Brain microvascular endothelial cell (primary cell): ENCODE measurements at places on chromosomes 16 and 17.
A peak's percentile ranks its signal among the peaks of the same experiment; 100 is the strongest.

DNA sequence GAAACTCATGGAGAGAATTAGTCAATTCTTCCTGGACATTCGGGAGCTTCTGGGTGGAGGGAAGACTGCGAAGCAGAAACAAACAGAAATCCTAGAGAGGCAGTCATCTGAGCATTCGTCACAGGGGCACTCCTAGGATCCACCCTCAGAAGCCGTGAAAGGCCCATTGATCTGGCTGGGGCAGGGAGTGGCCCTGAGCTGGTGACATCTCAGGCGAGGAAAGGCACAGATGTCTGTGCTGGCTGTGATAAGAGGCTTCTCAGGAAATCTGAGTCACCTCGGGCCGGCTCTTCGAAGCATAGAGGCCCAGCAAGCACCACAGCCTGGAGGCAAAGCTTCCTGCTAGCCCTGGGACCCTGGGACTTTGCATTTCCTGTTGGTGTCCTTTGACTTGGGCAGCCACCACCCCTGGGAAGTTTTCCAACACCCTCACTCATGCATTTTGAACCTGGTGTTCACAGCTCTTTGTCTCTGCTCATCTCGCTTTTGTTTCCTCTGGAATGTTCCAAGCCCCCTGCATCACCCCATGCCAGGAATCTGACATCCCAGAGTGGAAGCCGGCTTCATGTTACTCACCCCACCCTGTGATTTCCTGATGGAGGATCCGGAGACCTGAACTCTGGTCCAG lies 23.3 kb upstream of the CDRT4 start:
- DNase-seq: peak; percentile 73

GRCh38 chr17:1331708-1332107 lies 52.2 kb downstream of the TRARG1 start:
- no peak for DNase-seq

DNA sequence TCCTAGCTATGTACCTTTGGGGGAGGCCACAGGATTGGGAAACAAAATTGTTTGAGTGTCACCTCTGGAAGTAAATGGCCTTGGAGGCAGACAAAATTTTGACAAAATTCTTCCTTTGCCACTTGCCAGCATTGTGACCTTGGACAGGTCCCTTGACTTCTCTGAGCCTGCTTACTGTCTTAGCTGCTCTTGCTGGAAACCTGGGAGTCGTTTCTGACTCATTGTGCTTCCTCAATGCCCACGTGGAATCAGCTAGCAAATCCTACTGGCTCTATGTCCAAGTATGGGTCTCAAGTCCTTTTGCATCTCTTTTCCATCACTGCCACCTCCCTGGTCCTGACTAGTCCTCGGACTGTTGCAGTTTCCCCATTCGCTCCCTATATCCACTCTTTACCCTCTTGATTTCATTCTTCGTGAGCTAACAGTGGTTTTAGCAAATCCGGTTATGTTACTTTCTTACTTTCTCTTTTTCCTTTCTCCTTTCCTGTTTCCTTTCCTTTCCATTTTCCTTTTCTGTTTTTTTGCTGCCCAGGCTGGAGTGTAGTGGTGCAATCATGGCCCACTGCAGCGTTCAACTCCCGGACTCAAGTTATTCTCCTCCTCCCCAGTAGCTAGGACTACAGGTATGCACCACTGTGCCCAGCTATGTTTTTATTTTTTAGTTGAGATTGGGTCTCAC lies 68.1 kb upstream of the LGALS9 start:
- DNase-seq: peak; percentile 24

DNA sequence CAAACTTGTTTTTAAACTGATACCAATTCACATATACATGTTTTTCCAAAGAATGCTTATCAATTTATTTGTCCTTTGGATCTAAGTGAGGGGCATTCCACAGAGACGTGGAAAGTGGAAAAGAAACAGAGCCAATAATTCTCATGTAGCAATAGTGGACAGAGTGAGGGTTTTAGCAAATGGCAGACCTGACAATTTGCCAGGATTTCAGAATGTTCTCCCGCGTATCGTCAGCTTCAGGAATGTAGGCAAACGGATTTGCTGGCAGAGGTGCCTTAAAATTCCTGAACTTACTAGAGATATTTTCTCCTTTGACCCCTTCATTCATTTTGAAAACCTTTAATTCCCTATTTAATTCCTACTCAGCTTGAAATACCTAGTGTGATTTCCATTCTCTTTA lies 193.4 kb upstream of the CPHXL start:
- DNase-seq: no peak

DNA sequence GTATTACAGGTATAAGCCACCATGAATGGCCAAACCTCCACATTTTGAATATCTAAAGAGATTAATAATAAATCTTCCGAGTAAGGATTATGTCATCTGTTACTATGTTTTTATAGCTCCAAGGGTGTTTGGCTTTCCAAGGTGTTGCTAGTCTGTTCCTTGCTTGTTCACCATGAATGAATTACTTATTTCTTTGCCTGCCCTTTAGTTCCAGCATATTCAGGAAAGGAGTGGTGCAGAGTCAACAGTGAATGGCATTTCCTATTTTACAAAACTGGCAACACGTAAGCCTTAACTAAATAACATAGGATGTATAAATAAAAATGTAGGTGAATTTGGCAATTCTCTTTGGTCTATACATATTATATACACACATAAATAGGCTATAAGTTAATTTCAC lies 70.3 kb downstream of the MYO1D start:
- DNase-seq: no peak

GRCh38 chr16:12148120-12148519 lies 171.6 kb downstream of the SNX29 start:
- DNase-seq: no peak

DNA sequence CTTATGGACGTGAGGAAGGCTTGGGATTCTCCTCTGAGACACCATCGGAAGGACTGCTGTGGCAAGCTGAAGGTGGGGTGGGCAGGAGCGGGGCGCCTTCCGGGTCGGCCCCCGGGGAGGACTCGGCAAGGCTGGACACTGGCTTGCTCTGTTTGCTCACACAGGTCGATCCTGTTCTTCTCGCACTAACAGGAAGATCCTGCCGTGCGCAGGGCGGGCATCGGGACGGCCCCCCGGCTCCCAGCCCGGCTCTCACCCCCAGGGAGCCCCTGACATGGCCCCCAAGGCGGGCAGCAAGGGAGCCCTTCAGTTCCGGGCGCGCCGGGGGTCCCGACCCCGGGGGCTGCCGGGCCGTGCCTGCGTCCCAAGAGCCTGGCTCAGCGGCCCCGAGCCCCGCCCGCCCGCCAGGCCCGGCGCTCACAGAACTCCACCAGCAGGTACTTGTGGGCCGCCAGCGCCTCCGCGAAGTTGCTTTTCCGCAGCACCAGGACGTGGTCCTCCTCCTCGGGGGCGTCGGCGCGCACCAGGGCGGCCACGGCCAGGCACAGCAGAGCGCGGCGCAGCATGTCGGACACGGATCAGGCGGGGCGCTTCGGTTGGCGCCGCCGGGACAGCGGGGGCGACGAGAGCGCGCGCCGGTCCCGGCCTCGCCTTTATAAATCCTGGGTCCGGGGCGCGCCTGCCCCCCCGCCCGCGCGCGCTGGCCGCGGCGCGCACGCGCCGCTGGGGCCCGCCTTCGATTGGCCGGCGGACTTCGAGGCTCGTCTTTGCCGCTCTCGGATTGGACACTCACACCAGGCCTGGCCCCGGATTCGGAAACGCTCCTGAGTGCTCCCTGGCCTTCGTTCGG lies at the start of gene P4HB:
Gene P4HB (minus strand): TSS at position 630 of the 850 bp plus-strand sequence. CDS start 64 bp downstream, at position 566.
- no peak for DNase-seq

- DNase-seq: no peak
Observed at GRCh38 chr17:45031231-45032173, 19.9 kb downstream of the DCAKD start.

DNA sequence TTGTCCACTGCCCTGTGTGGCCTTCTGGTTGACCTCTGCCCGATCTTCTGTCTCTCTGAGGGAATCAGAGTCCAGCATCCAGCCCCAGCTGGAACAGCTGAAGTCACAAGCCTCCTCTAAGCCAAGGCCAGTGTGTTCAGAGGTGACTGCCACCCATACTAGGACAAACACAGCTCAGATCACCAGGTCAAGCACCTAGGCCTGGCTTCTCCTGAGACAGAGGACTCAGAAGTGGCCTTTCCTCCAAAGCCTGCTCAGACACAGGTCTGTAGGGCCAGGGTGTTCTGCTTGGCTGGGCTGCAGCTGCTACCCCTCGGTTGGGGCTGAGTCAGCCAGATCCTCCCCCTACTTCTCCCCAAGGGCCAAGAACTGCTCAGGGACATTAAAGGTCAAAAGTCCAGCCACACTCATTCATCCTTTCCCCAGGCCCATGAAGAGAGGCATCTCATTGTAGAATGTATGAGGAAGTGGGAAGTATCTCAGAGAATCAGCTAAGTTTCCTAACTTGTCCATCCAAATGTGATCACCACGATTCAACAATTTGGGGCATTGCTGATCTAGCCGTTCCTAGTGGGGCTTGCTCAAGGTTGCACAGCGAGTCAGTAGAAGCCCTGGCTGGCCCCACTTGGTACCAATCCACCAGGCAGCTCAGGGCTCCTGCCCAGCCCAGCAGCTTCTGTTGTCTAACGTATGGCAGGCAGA lies 7.6 kb downstream of the SLC46A1 start:
- no peak for DNase-seq

DNA sequence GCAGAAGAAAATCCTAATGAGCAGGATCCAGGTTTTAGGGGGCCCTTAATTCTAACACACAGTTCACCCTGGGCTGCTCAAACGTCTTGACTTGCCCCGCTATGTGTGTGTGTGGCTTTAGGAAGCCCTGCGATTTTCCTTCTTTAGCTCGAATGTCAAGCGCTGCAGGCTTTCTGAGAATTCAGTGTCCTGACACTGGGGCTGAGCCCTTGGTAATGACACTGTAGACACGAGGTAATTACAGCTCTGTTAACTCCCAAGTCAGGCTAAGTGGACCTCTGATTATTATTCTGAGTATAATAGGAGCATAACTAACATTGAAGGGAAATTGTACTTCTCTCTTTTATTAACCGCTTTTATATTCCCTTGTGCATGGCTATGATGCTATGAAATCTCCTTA lies 202.1 kb downstream of the RBFOX1 start:
- no peak for DNase-seq

DNA sequence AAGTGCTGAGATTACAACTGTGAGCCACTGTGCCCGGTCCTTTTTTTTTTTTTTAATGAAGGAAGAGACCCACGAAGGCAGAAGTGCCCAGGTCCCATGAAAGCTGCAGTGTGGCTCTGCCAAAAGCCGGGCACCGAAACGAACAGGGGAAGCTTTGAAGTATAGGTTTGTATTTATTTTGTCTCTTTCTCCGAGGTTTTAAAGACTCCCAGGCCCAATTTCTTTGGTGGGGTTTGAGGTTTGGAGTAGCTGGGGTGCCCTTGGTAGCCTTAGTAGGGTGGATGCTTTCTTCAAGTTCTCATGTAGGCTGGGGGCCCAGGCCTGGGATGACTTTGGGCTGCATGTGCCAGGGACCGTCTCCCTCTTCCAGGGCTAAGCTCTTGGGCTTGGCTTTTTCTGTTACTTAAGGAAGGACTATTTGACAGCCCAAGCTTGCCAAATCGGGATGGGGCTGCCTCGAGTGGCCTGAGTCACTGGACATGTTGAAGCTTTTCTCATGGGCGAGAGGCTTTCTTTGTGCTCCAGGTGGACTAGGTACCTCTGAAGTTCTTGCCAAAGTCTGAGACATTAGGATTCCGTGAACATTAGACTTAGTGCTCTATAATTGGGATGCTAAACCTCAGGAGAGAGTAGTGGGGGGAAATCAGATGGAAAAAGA lies 66.3 kb downstream of the WIPI1 start:
- no peak for DNase-seq

DNA sequence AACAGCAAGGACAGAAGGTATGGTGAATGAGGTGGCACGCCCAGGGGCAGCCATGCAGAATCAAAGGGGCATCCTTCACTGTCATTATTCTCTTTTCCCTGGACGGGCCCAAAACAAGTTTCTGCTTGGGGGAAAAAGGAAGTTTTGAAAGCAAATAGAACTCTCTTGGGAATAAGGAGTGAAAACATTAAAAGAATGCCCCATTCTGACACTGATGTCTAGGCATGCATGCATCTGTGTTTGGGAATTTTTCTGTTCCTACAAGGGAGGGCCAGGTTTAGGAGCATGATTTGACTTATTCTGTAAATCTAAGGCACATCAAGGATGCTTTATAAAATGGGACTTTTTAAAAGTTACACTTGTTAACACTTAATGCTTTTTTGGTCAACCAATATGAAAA lies 34.3 kb upstream of the SLC12A3 start:
- DNase-seq: no peak

DNA sequence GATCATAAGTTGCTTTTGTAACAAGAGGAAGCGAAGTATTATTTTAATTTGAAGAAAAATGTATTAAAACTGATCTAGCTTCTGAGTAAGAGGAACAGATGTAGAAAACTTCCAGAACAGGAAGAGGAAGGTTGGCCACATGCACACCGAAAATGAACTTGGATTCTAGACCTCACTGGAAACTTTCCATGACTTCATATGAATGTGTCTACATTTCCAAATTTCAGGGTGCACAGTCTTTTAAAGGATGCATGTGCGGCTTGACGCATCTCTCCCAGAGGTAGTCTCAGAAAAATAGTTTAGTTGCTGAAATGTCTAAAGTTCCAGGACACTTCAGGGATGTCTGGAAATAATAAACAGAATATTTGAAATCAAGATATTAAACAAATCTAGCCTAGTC lies 275.1 kb upstream of the MYOCD start:
- DNase-seq: no peak

GRCh38 chr16:49335828-49336227 lies 37.8 kb upstream of the C16orf78 start:
- no peak for DNase-seq

- DNase-seq: no peak
Observed at GRCh38 chr17:51850201-51850600, 308.3 kb downstream of the CA10 start.

DNA sequence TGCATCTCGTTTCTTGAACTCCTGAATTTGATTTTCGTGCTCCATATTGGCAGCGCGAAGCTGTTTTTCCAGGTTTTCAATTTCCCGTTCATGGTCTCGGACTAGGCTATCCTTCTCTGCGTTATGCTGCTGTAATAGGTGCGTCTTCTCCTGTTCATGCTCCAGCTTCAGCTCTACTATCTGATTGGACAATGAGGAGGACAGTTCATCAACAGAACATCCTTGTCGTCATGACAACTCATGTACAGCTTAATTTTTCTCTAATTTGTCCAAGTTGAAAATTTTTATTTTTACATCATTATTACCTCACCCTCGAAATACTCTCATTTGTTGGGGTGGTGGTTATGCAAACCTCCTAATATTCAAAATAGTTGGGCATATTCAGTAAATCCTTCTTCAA lies 289.8 kb downstream of the CEP112 start:
- no peak for DNase-seq

DNA sequence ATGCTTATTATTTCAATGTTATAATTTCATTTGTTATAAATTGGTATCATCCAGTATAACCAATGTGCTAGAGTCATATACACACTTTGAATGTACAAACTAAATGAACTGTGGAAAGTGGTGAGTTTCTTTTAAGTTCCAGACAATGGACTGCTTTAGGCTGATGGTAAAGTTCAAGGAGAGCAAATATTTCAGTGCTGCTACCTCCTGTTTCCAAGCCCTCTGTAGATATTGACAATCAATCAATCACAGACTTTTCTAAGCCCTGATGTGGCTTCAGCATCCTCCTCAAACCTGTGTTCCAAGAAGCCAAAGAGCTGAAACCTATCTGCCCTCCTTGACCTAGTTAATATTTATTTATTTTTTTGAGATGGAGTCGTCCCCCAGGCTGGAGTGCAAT lies 28.2 kb upstream of the SREBF1 start:
- no peak for DNase-seq
